ENCODE measurements at places on chromosomes 16 and 17. TPM values are rescaled to one million over a fixed set of nuclear protein-coding genes. Genes with fewer than 3 reads are reported as not detected.

COIL gene
- 20.6 TPM for total RNA-seq

WSCD1 gene
- total RNA-seq: 47.1 TPM

CPHXL2 gene
- not detected for total RNA-seq

CD300E gene
- not detected for total RNA-seq

ADAMTS18 gene
- total RNA-seq: 0.27 TPM

SLC5A2 gene
- total RNA-seq: 0.94 TPM

TVP23A gene
- not detected for total RNA-seq

DNA sequence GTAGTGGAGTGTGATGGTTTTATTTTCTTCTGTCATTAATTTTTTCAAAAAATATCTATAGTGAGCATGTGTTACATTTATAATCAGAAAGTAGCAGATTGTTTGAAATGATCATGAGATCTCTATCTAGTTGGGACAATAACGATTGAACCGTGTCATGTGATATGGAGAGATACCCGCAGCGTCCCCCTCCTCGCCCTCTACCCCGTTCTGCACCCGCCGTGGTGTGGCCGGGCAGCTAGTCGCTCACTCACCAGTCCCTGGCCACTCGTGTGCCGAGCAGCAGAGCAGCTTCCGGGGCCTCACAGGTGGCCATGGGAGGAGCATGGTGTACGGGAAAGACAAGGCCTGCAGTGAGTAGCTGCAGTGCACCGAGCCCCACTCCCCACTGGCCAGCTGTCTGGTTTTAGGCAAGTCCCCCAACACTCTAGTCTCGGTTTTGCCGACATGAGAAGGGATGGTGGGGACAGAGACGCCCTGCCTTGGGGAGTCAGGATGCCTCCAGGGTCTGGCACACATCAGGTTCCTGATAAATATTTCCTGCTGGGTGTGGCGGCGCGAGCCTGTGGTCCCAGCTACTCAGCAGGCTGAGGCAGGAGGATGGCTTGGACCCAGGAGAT, 15.3 kb downstream of the MLYCD start:
- no peak for DNase-seq

GRCh38 chr17:15319452-15320010, 21.9 kb downstream of the TEKT3 start:
- DNase-seq: no peak

- DNase-seq: no peak
These were observed 1.6 kb downstream of the FLOT2 start for GRCh38 chr17:28895794-28896447.

GRCh38 chr16:55981557-55981956, 106.4 kb upstream of the CES5A start:
- DNase-seq: no peak

GRCh38 chr16:55640701-55641327, 15.0 kb upstream of the SLC6A2 start:
- DNase-seq: no peak

DNA sequence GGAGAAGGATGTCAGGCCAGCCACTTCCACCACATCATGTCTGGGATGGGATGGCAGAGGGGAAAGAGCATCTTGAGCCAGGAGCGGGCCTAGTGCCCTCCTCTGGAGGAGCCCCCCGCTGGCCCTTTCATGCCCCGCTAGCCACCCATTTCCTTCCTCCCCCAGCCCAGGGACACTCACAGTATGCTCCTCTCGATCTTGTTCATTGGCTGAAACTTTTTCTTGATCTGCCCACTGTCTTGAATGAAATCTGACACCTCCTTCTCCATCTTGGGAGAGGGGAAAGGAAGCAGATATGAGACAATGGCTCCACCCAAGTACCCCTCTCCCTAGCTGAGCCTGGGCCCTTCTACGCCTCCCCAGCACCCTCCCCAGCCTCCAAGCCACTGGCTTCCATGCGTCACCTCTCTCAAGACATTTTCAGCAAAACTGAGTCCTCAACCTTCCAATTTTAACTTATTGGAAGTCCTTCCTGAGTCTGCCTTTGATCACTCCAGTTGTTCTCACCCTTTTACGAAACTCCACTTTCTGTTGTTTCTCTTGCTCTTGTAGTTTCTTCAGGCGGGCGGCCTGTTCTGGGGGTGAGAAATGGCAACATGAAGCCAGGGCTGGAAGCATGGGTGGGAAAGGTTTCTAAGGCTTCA, 7.2 kb downstream of the SPAG7 start:
- no peak for DNase-seq

- DNase-seq: no peak
These were observed 7.9 kb downstream of the TP53I13 start for GRCh38 chr17:29576214-29577000.
